Stimulated activated CD4-positive, alpha-beta T cell treated with anti-CD3 and anti-CD28 coated beads, TNF-alpha, amount 100 ng/mL, for 24 hours (primary cell): ENCODE measurements at places on chromosomes 6 and 20.

DNA sequence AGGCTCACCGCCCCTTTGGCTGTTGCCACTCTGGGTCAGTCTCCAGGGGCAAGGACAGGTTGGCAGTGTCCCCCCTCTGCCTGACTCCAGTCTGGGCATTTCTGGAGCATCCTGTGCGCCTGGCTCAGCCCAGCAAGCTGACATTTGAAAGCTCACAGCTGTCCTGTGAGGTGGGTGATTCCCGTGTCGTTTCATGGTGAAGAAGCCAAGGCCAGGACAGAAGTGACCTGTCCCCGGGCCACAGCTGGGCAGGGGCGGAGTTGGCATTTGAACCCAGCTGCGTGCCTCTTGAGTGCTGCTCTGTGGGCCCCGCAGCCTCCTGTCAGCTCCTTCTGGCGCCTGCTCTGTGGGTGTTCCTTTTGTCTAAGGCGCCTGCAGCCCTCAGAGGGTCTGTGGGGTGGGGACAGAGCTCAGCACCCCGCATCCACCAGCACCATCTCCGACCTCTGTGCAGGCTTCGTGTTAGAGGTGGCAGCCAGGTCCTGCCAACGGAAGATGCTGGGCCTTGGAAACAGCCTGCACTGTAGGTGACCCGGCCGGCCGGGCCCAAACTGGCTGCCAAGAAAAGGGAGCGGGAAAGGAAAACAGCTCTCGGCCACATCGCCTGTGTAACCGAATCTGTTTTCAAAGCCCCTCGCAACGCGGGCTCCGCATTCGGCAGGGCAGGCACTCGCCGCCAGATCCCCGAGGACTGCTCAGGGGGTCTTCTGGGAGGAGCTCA lies 5.8 kb upstream of the GATA5 start:
- DNase-seq = no peak

GRCh38 chr20:34332262-34332920 lies 29.2 kb upstream of the AHCY start:
- DNase-seq = no peak

DNA sequence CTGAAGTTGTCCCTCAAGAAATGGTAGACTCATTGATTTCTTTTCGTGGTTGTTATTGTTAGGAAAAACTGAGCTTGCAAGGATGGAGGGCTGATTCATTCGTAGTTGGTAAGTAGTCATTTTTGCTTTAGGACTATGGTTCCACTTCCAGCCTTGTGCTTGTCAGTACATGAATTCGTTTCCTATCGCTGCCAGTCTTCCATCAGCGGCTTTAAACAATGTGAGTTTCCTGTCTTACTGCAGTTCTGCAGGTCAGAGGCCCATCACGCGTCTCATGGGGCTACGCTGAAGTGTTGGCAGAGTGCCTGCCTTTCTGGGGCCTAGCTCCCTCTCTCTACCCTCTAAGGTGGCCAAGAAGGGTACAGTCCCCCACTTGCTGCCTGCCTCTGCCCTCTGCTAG lies 11.4 kb upstream of the MDFI start:
- no peak for DNase-seq

- no peak for DNase-seq
These were observed 55.3 kb downstream of the STK35 start for GRCh38 chr20:2156666-2157624.

GRCh38 chr6:90167514-90168379 lies 128.9 kb downstream of the BACH2 start:
- no peak for DNase-seq

DNA sequence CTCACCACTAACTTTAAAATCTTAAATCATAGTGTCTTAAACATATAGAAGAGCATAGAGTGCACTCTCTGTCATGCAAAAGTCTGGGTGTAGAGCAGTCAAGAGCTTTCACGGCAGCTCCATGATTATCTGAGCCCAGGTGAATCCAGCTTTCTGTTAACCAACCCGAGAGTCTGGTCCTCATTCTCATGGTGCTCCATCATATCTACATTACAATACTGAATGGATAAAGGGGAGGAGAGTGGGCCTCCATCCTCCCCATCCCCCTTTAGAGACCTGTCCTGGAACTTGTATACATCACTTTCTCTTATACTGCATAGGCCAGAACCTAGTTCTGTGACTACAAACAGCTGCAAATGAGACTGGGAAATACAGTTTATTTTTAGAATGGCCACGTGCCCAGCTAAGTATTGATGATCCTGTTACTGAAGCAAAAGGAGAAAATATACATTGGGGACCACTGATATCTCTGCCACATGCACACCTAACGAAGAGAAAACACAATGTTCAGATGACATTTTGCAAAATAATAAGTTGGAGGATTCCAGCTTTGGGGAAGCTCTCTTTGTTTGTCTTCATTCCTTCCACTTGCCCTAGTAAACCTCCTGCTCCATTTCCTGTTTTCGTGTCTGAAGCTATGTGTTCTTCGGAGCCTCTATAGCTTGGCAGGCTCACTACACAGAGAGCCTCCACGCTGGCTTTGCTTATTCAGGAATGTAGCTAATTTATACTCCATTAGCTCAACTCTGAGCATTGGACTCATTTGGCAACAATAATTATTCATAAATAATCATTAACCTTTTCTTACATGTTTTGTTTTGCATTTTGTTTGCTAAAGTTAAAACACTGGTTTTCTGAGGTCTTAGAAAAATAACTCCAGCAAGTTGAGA lies 110.1 kb downstream of the IYD start:
- no peak for DNase-seq

DNA sequence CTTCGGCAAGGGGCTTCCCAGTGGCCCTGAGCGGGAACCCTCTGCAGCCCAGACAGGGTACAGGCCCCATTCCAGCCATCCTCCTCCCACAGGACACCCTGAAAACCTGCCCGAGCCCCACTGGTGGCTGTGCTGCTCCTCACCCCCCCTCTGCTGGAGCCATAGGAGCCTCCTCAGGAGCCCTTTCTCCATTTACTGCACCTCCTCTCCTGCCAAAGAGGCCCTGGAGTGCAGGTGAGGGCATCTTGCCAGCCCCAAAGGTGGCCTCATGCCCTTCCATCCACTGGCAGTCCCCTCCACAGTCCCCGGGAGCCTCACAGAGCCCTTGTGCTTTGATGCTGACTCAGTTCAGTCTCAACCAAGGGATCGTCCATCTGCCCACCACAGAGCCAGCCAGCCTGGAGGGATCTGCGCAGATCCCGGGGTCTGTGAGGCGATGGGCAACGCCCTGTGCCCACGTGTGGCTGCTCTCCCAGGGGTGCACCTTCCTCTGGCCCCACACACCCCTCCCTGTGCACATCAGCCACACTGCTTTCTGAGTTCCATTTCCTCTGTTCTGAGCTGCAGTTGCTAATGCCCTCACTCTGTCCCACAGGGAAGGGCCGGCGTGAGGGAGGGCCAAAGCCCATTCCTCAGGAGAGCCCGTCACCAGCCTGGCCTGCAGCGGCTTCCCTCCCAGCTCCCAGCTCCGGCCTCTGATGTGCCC lies 228.5 kb downstream of the DLL1 start:
- DNase-seq = no peak

DNA sequence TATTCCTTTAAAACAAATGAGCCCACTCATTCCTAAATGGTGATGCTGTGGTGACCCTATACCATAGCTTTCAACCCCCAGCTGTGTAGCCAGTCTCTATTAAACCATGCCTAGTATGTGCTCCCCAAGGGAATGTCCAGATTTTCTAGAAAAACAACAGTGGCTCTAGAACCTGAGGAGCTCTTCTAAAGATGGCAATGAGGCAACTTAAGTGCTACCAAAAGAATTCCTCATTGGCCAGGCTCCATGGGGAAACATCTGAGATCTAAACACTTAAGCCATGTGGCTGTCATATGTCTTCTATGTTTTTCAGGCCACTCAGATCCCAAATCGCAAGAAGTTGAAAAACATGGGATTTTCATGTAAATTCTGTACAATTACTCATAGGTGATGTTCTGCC lies 191.0 kb downstream of the TPBG start:
- DNase-seq = no peak

GRCh38 chr6:75757295-75757694 lies 8.3 kb downstream of the MYO6 start:
- DNase-seq = no peak

- DNase-seq = no peak
These were observed 713.0 kb downstream of the EPM2A start for GRCh38 chr6:145022199-145022796.

DNA sequence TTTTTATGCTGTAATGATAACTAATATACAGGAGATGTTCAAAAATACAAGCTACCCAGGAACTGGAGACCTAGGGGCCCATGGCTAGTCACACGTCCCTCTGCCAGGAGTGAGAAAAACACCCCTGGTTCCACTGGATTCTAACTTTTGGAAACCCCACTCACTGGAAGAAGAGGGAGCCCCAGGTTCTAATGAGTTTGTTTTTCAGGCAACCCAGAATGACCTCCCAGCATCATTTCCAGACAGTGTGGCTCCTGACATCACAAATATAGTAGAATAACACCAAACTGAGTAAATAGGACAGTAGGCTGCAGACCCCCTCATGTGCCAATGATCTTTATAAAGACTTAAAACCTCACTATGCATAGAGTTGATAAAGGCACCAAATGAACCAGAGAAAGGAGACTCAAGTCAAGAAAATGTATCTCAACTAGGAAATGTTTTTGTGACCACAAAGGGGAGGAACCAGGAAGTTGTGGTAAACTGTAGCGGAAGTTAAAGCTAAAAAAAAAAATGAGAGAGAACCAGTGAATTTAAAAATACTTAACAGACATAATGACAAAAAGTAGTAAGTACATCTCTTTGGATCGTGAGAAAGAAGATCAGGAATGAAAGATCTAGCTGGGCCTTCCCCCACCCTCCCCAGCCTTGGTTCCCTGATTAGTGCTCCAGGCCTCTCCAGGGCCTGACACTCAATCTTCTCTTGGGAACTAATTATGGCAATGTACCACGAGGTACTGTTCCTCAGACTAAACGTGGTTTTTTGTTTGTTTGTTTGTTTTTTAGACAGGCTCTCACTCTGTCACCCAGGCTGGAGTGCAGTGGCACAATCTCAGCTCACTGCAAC lies 19.8 kb downstream of the HLA-E start:
- DNase-seq = no peak

DNA sequence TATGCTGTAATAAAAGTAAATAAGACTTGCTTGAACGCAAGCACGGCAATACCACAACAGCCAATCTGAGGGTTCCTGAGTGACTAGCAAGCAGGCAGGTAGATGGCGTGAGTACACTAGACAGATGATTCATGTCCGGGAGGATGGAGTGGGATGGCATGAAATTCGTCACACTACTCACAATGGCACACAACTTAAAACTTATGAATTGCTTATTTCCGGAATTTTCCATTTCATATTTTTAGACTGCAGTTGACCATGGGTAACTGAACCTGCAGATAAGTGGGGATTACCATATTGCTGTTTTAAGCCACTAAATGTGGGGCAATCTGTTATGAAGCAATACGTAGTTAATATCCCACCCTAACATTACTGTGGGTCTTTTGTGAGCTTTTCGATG lies 93.6 kb upstream of the NFATC2 start:
- peak; percentile 25 for DNase-seq

GRCh38 chr6:128333581-128334223 lies 186.7 kb downstream of the PTPRK start:
- DNase-seq = no peak

DNA sequence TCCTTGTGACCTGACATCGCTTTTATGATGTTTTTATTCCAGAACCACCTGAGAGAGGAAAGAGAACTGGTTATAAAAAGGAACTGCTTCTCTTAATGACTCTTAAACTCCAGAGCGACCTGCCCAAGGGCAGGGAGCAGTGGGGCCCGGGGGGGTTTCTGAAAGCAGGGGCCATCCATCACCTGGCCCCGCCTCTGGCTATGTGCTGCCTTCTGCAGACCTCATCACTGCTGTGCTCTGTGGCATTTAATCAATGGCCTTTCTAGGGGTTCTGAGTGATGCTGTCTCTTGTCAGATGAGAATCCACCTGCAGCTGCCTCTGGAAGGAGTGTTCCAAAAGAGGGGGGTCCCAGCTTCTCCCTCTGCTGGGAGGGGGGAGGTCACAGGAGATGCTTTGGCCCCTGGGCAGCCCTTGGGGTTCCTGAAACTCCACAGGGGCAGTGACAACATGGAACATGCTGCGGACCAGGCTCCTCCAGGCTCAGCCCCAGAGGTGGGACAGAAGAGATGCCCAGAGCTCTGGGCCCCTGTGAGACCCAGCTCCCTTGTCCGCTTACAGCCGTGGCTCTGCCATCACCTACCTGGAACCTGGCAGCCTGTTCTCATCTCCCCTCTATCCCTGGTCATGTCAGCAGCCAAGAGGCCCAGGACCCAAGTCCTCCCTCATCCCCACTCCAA lies 177.1 kb upstream of the SULF2 start:
- DNase-seq = no peak

DNA sequence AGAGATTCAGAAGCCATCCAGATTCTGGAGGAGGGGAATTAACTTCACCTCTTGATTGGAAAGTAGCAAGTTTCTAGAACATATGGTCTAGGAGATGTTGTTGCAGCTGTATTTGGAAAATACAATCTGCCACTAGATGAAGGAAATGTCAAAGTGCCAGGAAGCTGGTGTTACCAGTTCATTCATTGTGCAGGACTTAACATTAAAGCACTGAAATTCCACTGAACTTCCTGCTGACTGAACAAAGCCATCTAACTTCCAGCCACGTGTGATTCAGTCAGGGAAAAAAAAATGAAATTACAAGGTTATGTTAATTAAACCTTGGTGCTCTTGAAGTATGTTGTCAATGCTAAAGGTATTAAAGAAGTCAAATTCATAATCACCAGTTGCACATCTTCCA lies 321.5 kb upstream of the SASH1 start:
- DNase-seq = no peak

DNA sequence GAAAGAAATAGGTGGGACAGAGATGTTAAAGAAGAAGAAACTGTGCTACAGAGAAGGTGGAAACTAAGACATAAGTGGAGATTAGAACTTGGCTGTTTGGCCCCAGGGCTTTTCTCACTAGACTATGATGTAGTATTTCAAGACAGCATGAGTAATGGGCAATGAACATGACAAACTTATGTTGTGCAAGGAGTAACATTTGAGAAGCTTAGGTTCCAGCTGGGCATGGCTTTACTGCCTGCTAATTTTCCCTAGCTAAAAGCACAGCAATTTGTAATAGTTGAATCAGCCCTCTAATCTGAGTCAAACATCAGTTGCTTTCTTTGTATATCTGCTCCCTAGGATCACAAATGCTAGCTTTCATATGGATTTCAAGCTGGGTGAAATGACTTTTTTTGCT lies 294.3 kb upstream of the BMP2 start:
- DNase-seq = no peak
